ENCODE measurements at places on chromosomes 2 and 18.

DNA sequence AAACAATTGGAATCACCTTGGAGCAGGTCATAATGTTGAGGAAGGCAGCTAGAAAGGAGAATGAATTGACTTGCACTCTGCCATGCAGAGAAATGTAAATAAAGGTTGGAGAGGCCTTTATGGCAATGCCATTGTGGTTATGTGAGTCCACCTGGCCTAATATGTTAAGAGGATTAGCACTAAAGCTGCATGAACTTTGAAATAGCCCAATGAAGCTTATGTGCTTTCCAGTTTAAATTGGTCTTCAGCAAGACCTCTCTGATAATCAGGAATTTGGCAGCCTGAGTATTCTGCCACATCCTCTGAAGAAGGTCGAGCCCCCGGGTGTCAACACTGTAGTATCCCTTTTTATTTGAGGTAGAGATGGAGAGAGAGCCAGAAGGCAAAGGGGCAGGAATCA lies 464.9 kb downstream of the CDH2 start:
- DNase-seq, result no peak

DNA sequence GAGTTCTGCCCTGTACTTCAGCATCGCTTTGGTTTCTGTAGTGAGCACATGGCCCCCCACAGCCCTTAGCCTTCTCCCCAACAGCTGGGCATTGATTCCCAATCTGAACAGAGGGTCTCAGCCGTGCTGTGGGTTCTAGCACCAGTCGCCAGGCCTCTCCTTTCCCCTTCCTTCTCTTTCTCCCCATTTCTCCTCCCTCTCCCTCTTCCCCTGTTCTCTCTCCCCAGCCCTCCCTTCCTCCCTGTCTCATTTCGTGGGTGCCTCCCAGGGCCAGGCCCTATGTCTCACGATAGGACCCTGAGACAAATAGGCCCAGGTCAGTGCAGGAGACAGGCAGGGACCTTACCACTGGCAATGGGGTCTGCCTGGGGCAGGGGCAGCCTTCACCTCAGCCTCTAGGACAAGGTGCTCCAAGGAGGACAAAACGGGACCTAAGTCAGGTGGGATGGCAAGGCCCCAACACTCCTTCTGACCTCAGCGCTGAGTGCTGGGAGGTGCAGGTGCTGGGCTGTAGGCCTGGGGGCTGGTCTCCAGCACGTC lies 143.4 kb upstream of the GPC1 start:
- no peak for DNase-seq

DNA sequence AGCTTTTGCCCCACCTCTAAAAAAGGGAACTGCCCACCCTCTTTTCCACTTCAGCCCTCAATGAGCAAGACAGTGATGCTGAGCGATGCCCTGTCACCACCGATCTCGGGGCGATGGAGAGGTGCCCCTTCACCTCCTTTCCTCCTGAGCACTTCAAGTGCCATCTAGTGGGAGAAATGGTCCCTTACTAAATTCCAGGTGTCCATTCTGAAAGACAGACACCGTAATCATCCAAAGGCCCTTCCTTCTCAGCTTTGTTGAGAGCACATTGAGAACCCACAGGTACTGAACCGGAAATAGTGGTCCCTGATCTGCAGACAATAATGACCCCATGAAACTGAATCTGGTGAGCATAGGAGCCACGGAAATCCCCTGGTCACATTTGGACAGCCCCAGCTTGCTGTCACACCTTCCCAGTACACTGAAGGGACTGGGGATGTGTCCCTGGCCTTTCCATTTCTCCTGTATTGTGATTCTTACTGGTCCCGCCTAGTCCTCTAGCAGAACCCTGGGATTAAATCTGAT lies 38.5 kb downstream of the KCTD18 start:
- DNase-seq, result no peak

DNA sequence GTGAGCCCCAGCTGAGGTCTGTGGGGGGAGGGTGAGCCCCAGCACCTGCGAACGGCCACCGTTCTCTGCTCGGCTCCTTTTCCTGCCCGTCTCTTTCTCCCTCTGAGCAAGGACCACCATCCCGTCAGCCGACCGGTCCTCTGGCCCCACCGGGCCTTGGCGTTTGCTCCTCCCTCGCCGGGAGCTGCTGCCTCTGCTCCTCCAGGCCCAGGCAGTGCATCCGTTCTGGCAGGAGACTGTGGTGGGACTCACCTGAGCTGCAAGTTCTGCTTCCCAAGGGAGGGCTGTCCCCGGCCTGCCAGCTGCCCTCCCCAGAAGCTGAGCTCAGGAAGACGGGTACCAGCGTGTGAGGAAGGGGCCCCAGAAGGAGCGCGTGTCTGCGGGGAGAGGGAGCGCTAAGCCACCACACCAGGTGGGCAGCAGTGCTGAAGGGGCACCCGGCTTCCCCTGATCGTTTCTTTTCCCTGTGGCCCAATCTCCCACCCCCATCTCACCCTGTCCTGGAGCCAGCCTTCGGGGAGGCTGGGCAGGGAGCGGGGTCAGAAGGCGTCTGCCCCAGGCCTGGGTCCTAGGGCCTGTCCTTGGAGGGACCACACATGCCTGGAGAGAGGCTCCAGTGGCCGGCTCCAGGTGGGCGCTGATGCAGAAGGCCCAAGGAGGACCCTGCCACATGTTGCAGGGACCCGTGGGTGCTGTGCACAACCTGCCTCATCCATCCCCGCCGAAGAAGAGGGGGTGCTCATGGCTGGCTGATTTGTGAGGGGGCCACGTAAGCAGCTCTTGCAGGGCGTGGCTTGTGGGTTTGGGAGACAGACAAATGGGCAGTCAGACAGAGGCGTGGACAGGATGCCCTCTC lies 2.5 kb upstream of the RTP5 start:
- no peak for DNase-seq

DNA sequence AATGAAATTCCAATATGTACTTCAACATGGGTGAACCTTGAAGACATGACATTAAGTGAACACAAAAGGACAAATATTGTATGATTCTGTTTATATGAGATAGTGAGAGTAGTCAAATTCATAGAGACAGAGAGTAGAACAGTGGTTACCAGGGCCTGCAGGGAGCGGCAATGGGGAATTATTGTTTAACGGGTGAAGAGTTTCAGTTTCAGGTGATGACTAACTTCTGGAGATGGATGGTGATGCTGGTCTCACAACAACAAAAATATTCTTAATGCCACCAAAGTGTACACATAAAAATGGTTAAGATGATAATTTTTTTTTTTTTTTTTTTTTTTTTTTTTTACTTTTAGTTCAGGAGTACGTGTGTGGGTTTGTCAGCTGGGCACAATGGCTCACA lies 109.4 kb upstream of the TMEM200C start:
- no peak for DNase-seq

GRCh38 chr2:208064220-208064961 lies 39.1 kb upstream of the PLEKHM3 start:
- no peak for DNase-seq

- DNase-seq, result no peak
These were observed 295.5 kb upstream of the RND3 start for GRCh38 chr2:150783015-150783414.

DNA sequence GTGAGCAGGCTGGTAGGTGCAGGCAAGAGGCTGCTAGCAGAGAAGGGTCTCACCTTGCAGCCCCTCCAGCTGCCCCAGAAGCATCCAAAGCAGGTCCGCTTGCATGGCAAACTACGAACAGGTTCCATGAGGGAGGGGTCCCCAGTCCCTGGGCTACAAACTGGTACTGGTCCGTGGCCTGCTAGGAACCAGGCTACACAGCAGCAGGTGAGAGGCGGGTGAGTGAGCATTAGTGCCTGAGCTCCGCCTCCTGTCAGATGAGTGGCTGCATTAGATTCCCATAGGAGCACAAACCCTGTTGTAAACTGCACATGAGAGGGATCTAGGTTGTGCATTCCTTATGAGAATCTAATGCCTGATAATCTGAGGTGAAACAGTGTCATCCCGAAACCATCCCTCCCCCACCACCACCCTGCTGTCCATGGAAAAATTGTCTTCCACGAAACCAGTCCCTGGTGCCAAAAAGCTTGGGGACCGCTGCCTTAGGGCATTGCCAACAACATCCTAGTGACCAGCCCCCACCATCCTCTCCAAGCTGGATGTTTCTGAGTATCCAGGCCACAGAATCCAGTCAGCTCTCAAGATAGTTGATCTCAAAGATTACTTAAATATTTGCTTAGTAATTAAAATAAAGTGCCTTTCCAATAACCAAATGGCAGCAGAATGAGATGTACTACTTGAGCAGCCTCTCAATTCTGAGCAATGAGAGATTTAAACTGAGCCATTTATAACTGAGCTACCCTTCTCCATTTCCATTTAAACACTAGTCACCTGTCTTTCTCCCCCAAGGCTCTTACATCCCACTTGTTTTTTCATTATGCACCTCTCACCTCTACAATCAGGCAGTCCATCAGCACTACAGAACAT lies 32.4 kb downstream of the LRP2 start:
- no peak for DNase-seq

- DNase-seq, result no peak
These were observed 61.5 kb downstream of the LRP2 start for GRCh38 chr2:169300636-169301530.

- no peak for DNase-seq
These were observed 458 bp downstream of the CXXC1 start for GRCh38 chr18:50287028-50287440.

DNA sequence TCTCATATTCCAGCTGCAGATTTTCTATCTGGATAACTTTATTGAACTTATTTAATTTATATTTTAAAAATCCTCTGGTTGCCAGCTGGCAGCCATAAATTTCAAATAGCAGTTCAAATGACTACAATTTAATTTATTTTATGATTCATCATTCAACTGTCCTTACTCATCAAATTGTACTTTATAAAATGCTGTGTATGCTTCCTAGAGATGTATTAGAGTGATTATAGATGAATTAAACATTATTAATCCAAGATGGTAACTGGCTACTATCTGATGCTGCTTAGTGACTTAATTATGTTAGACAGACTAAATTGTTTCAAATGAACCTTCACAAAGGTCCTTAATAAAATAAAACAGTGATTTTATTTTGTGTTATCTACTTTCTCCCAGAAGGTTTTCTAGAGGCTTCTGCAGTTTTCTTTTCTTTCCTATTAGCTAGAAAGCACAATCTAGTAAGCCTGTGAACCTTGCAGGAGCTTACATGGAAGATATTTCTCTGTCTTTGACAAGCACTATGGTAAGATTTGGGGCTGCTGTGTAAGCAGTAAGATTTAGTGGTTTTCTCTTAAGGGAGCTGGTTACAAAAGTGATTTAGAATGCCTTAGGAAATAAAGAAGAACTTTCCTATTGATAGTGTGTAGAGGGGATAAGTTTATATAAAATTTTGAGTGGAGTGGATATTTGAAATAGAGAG lies 322.3 kb downstream of the FSIP2 start:
- DNase-seq, result no peak

DNA sequence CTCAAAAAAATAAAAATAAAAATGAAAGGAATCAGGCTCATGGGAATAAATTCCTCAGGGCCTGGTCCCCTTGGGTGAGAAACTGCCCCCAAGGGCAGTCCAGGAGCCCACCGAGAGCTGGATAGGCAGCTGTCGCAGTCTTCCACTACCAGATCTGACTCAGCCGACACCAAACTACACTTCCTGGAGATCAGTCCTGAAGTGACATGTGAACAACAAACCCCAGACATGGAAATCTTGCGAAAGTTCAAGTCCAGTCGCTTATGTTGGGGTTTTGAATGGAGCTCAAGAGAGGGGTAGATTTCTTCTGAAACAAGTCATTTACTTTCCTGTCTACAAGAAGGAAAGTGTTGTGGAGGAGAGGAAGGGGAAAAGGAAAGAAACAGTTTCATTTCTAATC lies 12.9 kb downstream of the ADCY3 start:
- no peak for DNase-seq

- DNase-seq, result no peak
These were observed 70.2 kb upstream of the MEIS1 start for GRCh38 chr2:66364495-66365333.

GRCh38 chr2:88131201-88131998 lies 3.5 kb upstream of the FABP1 start:
- DNase-seq, result no peak

DNA sequence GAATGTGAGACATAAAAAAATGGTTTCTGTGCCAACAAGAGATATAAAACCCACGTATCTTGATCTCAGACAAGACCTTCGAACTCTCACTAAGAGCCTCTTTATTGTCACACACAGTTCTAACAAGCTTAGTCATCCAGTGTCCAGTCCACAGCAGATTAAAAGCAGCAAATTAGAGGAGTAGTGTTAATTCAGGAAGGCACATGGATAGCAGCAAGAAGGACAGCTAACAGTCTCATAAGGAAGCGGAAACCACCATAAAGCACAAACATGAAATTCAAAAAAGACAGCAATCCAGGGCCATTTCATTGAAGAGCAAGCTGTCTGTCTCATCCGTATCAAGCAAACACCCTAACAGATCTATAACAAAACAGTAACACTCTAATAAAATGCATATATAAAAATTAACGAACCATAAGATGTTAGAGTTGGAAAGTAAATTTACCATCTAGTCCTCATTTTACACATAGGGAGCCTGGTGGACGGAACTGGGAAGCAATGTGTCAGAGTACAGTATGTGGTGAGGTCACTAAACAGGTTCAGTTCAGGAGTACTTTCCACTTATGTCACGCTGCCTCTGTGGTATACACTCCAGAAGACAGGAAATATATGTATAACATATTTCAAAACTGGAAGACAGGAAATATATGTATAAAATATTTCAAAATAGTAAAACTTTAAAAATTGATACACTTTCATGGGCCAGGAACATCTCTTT lies 18.3 kb downstream of the AAK1 start:
- DNase-seq, result no peak

- DNase-seq, result no peak
These were observed 39.4 kb upstream of the WIPF1 start for GRCh38 chr2:174636987-174637386.

- DNase-seq, result no peak
These were observed 16.0 kb downstream of the SLC20A1 start for GRCh38 chr2:112661656-112662305.

- DNase-seq, result peak; percentile 36
These were observed 687 bp downstream of the CTDP1 start for GRCh38 chr18:79680100-79680879.

GRCh38 chr2:46849721-46850556 lies 65.7 kb downstream of the MCFD2 start:
- DNase-seq, result no peak

GRCh38 chr2:219697811-219698747 lies 70.6 kb downstream of the SLC4A3 start:
- DNase-seq, result no peak

- DNase-seq, result no peak
These were observed 60.3 kb upstream of the PEX13 start for GRCh38 chr2:60957224-60957623.

- DNase-seq, result no peak
These were observed 146.4 kb upstream of the SPATS2L start for GRCh38 chr2:200159829-200160781.
